ENCODE measurements at places on chromosomes 3 and 15.

DNA sequence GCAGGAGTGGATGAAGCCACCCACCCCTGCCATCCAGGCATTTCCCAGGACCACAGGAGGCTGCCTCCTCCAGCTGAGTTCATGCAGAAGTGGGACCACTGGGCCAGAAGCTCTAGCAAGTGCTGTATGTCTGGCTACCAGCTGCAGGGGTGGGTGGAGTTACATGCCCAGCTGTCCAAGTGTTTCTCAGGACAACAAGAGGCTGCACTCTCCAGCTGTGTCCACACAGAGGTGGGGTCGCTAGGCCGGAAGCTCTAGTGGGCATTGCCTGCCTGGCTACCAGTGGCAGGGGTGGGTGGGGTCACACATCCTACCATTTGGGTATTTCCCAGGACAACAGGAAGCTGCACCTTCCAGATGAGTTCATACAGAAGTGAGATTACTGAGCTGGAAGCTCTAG, 234.0 kb upstream of the PPP2R3A start:
- DNase-seq, result no peak

- DNase-seq, result no peak
These were observed 325.3 kb downstream of the THSD4 start for GRCh38 chr15:71440489-71441110.

DNA sequence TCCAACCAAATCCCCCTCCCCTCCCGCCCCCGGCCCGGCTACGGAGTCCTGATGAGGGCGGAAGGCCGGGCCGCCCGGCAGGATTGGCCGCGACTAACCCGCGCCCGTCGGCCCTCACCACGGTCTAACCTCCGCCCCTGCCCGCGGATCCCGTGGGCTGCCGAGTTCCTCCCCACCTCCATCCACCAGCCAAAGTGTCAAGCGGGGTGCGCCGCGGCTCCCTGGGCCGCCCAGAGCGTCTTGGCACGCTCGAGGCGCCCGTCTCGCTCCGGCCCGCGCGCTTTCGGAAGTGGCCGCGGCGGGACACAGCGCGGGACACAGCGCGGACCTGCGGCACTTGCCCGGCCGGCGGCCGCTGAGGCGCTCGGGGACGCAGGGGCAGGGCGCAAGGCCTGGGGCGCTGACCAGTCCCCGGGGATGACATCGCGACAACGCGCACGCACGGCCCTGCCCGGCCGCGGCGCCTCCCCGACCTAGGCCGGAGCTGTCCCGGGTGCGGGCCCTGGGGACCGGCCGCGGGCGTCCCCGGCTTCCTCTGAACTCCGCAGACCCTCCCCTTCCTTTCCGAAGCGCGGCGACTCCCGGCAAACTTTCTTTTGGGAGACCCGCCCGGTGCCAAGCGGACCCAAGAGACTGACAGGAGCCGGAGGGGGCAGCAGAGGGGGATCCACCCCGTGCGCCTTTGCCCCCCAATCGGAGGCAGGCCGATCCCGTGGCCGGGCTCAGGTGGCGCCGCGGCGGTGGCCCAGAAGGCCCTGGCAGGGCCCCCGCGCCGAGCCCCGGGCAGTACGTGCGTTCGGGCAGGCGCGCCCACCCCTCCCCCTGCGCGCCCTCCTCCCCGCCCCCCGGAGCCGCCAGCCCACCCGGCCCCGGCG, 112.8 kb upstream of the ICE2 start:
- DNase-seq, result peak; percentile 24

- no peak for DNase-seq
These were observed 44.1 kb upstream of the GRAMD1C start for GRCh38 chr3:113794526-113794925.

- DNase-seq, result no peak
These were observed 24.4 kb downstream of the PTPN23 start for GRCh38 chr3:47404955-47405790.

GRCh38 chr3:184796954-184797353, 15.0 kb upstream of the VPS8 start:
- DNase-seq, result no peak

DNA sequence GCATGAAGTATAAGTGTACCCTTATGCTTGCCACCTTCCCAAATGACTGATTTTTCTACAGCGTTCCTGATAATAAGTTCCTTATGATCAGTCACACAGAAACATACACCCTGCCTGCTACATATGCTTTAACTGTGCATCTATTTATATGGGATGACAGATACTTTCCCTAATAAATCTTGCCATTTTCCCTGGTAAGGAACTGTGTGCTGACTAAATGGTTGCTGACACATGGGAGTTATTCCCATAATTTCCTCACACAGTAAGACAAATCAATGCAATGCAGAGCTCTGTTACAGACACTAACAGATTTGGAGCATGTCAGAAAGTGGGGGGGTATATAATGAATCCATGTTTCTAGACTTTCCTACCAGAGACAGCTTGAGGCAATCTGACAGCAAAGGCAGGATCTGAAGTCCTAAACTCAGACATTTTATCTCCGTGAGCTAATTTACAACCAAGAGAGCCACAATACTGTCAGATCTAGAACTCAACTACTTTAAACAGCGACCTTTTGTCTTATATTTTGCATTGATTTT, 86.9 kb upstream of the TCF12 start:
- no peak for DNase-seq

DNA sequence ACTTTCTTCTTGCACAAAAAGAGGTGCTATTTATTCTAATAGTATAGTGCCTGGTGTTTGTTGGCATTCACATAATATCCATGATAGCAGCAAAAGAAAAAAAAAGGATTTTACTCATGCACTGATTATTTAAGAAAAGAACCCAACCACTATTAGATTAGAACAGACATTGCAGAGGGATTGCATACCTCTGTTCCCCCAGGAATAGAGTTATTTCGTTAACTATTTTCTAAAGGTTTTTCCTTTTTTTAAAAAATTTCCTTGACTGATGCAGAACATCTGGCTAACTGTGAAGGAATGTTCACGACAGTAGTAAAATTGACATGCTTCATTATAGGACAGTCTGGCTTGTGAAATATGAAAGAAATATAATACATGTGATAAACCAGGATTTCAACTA, 136.6 kb upstream of the PTX3 start:
- DNase-seq, result no peak

GRCh38 chr3:106577241-106577640, 708.4 kb upstream of the CBLB start:
- DNase-seq, result no peak

GRCh38 chr15:38080651-38081275, 146.3 kb downstream of the TMCO5A start:
- no peak for DNase-seq

- no peak for DNase-seq
These were observed 43.2 kb downstream of the MAP3K13 start for GRCh38 chr3:185406121-185406620.

DNA sequence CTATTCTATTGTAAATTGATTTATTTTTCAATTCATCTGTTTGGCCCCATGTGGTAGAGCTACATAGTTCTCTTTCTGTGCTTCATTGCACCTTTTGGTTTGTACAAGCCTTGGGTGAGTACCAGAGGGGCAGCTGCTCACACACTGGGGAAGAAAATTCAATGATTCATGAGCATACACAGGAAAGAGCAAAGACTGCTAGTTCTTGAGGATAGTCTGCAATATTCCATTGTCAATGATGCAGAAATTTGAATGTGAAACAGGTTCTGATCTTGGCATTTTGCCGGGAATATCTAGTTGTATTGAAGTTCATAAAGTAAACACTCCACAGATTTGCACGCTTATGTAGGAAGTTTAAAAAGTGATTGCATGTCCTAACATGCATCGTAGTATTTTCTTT, 304.6 kb downstream of the NAALADL2 start:
- no peak for DNase-seq

GRCh38 chr3:18018491-18019160, 276.2 kb upstream of the TBC1D5 start:
- no peak for DNase-seq

GRCh38 chr3:24802614-24803013, 308.0 kb upstream of the THRB start:
- DNase-seq, result no peak

DNA sequence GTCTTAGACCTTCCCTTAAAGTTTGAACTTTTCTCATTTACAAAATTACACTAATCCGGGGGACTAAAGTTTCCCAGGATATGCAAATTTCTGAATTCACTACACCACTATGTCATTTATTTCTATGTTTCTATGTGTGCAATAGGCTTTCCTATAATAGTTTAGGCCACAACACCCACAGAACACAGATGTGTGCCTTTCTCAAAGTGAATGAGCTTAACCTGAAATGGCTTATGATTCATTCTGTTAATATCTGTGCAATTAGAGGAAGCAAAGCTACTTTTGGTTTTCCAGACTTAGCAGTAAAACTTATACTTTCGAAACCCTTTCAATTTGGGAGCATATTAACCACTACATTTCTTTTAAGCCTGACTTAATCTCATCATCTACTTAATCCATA, 748.1 kb downstream of the GBE1 start:
- no peak for DNase-seq

GRCh38 chr3:65914740-65915367, 123.9 kb downstream of the MAGI1 start:
- DNase-seq, result no peak

- DNase-seq, result no peak
These were observed 212.6 kb downstream of the CDIN1 start for GRCh38 chr15:36791844-36792571.

GRCh38 chr15:42832576-42832975, 88.0 kb downstream of the TTBK2 start:
- no peak for DNase-seq

- no peak for DNase-seq
These were observed 30.5 kb downstream of the CACNA2D2 start for GRCh38 chr3:50472958-50473357.

GRCh38 chr3:71130471-71131374, 452.8 kb downstream of the FOXP1 start:
- DNase-seq, result peak; percentile 81

- no peak for DNase-seq
These were observed 55.8 kb downstream of the OSBPL10 start for GRCh38 chr3:31925271-31925630.

- no peak for DNase-seq
These were observed 375.6 kb upstream of the GBE1 start for GRCh38 chr3:82137050-82137449.

DNA sequence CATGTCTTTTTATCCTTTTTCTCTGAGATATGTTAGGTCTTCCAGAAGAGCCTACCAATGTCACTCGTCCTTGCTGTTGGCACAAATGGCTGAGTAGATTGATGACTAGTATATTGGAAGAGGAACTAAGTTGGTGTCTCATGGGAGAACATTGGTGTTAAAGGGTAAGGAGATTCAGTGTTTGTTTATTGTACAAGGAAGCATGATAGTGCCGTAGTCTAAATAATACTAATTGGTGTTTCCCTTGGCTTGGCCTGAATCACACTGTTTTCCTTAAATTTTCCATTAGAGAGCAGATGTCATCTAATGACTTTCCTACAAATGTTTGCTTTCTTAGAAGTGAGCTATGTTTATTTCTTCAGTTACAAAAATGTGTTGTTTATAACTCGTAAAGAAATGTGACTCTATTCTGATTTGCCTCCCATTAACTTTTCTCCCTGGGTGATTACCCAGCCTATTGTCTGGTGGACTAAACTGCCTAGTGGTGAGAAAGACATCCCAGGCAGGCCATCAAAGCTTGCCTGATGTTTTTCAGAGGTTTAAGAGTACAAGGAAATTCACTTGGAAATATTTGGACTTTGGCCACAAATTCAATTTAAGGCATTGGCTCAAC, 28.7 kb downstream of the ADAMTSL3 start:
- no peak for DNase-seq

GRCh38 chr15:26970712-26971210, at the start of gene GABRG3:
GABRG3 (plus strand) TSS chr15:26971181.
- no peak for DNase-seq

- DNase-seq, result no peak
These were observed 8.5 kb downstream of the PPCDC start for GRCh38 chr15:75031848-75032247.

- no peak for DNase-seq
These were observed 35.9 kb upstream of the TRAK1 start for GRCh38 chr3:42055291-42055690.

DNA sequence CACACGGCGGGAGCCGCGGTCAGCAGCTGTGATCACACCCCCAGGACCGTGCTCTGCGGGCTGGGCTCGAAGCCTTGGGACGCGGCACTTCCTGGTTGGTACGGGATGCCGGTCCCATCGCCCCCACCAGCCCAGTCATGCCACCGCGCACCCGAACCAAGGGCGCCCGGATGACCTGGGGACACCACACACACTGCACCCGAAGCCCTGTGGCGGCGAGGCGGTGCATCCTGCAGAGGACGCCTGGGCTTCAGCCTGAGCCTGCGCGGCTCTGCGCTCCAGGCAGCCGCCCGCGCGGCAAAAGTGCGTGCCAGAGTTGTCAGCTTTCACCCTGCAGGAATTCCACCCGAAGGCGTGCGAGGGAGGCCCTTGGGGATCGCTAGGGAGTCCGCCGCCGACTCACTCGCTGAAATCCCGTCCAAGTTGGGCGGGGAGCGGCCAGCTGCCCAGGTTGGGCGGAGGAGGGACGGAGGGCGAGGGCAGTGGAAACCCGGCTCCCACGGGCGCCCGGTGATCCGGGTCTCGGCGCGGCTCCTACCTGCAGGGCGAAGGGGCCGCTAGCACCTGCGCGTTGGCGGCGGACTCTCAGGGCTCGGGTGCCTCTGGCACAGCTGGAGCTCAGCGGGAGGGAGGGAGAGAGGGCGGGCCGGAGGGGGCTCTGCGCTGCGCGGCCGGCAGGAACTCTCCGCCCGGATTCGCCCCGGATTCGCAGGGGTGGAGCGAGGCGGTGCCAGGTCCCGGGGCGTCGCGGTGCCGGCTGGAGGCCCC, at the start of gene PLD1:
Gene PLD1 (minus strand): TSS at position 623 of the 768 bp plus-strand sequence. CDS start 72,432 bp downstream, outside the sequence.
- peak; percentile 25 for DNase-seq

- DNase-seq, result no peak
These were observed 17.5 kb downstream of the ALS2CL start for GRCh38 chr3:46675843-46676567.

- DNase-seq, result no peak
These were observed 562 bp downstream of the CGGBP1 start for GRCh38 chr3:88058306-88058580.

DNA sequence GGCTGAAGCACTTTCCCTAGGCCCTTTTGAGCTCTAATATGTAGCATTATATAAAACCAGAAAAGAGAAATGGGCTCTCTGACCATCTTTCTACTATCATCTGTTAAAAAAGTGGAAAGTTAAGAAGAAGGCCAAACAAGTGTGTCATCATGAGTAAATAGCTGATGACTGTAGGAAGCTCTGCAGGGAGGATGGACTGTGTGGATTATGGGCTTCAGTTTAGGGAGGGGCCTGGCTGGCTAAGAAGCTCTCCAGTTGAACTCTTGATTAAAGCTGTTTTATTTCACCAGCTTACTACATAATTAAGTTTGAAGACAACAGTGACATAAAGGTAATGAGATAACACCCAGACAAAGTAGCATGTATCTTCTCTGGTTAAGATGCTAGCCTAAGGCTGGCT, 30.6 kb downstream of the INTS14 start:
- no peak for DNase-seq

Measured in CD4-positive, alpha-beta T cell treated with Interleukin-6 at 100 ng/mL for 8 hours (primary cell).